ENCODE measurements at places on chromosomes 11 and 22.

DNA sequence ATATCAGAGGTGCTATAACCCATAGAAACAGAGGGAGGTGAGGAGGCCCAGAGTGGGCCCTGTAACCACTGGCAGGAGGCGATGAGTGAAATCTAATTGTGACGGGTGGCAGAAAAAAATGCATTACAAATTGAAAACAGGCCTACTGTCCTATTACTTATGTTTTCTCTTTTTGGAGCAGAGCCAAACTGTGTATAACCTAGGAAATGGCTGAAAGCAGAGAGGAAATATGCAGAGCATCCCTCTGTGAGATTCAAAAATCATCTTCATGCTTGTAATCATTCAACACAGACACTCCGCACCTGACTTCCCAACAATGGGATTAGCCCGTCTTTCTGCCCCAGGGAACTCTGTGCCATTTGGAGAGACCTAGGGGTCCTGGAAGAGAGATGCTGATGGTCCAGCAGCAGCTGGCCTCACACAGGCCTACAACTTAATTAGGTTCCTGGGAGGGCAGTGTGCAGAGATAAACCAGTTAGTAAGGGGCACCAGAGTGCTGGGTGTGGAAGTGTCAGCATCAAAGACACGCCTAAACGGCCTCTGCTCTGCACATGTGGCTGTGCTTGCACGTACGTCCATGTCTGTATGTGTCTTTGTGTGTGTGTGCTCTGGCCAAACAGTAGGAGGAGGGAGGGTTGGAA is 41.8 kb downstream of the MAP6 start:
- no peak for DNase-seq

DNA sequence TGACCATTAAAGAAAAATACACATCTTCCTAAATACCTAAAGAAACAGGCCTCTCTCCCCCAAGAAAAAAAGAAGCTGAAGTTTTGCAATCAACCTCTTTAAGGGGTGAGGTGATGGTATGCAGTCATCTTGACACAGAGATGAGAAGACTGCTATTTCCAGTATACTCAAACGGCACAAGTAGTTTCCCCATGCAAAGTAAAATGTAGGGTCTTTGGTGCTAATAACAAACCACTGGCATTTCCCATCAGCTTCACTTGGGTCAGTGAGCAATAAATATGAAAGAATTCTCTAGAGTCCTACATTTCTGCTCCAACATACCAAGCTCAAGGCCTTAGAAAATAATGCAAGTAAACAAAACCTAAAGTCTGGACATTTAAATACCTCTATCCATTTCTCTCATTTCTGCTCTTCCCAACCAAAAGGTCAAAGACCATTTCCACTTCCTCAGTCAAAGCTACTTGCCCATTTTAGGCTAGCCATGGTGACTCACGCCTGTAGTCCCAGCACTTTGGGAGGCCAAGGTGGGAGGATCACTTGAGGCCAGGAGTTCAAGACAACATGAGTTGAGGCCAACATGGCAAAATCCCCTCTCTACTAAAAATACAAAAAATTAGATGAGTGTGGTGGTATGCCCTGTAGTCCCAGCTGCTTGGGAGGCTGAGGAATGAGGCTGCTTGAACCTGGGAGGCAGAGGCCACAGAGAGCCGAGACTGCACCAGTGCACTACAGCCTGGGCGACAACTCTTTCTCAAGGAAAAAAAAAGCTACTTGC is 39.5 kb upstream of the CHRNA10 start:
- no peak for DNase-seq

DNA sequence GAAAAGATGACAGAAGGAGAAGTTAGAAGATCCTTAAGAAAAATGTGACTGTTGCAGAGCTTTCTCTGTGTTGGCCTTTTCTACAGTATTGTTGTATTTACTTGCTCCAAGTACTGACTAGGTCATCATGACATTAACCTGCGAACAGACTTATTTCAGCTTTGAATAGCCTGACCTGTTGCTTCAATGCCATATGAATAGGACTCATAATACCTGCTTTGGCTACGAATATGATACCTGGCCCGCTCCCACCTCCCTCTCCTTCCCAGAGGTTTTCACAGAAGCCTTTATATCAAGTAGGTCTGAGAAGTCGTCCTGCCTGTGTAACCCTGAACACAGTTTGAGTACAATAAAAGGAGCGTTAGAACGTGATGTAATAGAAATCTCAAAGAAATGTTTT is 169.6 kb upstream of the PGR start:
- DNase-seq: no peak

GRCh38 chr11:66136752-66137123 is 66.7 kb downstream of the PACS1 start:
- DNase-seq: no peak

DNA sequence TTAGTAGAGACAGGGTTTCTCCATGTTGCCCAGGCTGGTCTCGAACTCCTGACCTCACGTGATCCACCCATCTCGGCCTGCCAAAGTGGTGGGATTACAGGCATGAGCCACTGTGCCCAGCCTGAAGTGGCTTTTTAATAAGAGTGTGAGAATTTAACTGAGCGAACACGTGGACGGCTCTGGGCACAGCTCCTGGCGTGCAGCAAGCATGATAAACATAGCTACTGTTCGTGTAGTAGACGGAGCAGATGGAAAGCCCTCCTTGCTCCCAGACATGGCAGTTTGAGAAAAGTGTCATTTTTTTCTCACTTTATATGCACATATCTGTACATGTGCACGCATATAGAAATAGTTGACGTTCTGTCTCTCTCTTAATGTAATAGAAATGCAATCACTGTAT is 7.0 kb downstream of the EMID1 start:
- DNase-seq: no peak

DNA sequence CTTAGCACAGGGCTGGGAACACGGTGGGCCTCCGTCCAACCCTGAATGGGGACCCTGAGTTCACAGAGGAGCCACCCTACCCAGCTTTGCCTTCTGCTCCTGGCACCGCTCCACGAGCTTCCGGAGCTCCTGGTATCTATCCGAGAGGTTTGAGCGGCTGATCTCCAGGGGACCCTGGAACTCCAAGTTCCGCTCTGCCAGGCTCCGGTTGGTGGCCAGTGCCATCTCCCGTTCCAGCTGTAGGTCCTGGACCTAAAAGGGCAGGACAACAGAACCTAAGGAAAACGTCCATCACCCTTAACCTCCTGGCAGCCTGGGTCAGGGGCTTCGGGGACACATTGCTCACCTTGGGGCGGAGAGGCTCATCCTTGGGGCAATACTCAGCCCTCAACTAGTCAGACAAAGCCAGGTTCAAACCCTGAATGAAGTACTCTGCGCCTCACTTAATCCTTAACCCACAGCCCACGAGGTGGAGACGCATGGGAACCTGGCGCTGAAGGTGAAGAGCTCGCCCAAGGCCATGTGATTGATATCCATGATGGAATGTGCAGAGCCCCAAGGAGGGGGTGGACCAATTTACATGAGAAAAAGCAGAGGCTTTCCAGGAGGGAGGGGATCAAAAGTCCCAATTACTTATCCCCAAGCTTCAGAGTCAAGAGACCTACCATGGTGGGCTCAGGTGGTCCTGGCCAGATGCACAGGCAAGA is 27.1 kb downstream of the VPS37C start:
- no peak for DNase-seq

DNA sequence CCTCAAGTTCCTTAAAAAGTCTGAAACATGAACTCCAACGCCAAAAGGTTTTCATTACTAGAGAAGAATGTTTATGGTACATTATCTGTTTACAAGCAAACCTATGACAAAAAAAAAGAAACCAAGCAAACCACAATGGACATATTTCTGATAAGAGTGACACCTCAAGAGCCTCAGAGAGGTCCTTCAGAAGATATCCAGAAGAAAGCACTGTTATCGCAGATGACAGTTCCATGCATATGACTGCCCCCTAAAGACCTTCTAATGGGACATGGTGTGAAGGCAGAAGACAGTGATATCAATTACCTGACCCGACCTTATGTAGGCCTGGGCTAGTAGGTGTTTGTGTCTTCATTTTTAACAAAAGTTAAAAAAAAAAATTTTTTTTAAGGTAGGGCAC is 3.1 kb downstream of the HDHD5 start:
- DNase-seq: no peak

DNA sequence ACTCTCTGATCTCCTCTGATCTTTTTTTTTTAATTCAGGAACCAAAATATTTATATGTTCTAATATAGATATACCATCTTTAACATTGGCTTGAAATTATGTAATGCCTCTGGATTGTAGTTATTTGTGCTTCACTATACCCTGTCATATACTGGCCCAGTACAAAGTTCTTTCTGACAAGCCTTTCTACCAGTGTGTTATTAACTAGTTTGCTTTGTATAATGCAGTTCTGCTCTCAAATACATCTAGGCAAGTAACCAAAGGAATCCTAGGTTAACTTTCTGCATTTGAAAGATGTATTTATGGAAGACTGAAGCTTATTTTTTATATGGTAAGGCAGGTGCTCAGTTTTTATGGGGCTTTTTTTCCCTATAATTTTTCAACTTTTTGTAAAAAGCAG is 36.1 kb downstream of the ARHGEF12 start:
- DNase-seq: no peak

DNA sequence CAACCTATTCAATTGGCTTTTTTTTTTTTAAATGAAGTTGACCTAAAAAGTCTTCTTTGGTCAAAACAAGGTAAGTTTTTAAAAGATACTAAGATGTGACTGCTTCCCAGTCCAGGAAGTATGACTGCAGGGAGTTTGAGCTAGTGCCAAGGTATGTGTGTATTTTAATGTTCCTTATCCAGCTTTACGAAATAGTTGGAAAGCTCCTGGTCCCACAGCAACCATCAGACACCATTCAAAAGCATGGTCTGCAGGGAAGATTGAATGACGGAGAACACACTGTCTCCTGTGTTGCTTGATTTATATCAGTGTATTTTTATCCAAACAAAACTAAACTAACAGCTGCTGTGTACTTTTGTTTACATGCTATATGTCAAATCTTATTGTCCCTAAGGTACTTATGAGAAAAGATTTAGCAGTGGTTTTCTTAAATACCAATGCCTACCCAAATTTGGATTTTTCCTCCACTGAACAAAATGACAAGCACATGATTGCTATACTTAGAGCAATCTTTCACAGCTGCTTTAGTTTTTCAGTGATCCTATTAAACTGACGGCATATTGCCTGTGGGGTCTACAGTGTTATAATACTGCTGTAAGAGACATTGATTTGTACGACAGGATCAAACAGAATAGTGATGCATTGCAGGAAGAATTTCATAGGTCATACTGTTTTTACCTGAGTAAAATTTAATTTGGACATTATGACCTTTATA is 122.9 kb downstream of the DCDC1 start:
- no peak for DNase-seq

DNA sequence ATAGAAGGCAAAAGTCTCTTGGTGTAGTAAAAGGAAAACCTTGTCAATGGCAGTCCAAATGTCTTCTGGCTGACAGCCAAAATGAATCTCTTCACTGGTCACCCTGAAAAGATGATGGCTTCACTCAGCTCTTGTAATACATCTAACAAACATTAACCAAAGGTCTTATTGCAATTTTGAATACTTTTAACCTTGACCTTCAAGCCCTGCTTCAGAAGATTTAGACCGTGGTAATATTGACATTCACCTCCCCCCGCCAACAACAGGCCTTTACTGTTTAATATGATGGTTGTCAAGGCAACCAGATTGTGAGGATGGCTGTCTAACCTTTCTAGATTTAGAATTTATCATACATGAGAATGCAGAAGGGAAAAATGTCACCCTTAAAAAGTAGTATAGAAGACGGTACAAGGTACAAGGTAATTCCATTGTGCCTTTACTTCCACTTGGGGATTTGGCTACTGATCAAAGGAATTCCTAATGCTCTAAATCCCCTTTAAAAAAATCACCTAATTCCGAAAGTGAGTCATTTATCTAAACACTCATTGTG is 342.3 kb downstream of the LARGE1 start:
- no peak for DNase-seq

- no peak for DNase-seq
Measured at GRCh38 chr11:2899080-2899783, 13.7 kb upstream of the CDKN1C start.

DNA sequence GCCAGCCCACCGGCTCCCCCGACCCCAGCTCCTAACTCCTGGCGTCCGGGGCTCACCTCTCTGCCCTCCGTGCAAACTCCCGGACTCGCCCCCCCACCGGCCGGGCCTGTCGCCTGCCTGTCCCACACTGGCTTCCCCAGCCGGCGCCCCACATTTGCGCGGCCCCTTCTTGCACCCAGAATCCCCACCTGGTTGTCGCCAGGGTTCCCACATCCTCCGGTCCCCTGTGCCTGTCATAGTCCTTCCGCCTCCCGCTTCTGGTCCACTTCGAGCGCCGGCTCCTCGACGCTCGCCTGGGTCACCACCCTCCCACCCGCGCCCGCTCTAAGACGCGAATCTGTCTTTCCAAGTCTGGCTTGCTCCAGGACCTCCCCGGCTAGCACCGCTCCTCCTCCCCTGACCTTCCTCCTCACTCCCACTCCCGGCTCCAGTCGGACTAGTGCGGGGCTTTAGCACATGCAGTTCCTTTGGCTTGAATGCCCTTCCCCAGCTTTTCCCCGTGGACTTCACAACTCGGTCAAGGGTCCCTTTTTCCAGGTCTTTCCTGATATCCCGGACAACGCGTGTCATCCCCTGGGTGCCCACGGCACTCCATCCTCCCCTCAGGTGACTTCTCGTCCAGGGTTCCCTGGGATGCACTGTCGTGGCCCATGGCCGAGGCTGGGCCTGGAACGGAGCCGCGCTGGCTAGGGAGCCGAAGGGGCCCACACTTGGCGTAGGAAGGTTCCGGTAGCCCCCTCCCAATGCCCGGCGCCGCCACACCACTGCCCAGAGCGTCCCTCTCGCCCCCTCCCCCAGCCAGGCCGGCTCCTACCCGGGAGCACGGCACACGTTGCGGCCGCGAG is 635 bp downstream of the SCARF2 start:
- DNase-seq: no peak

GRCh38 chr22:30187529-30188407 is 58.8 kb downstream of the LIF start:
- no peak for DNase-seq

DNA sequence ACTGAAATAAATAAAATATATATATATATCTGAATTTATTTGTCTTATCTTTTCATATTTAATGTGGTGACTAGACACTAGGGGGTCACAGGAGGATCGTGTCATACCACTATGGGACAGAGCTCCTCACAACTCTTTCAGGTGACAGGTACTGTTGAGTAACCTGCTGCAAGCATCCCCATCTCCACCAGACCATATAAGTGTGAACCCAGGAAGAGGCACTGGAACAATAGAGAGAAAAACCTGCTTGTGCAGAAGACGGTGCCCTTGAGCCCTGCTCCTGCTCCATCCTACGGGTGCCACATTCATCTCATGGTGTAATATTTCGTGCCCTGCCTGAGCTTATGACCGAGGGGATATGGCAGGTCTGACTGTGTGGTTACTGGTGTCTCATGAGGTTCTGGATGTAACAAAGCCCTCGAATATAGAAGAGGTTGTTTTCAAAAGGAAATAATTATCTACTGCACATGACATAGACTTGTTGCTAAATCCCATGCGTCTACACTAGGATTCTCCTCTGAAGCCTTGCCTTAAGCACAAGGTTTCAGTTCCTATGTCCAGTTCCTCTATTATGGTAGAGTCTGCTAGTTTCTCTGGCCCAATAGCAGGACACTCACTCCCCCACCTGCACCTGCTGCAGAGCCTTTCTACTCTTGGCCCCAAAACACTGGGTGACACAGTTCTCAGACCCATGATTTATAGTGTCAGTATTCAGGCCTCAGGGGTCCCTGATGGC is 70.4 kb downstream of the GGTLC2 start:
- DNase-seq: no peak

All from NCI-H510A (cell line).